Mesenteric fat pad (tissue), 1 donor: ENCODE measurements at places on chromosomes 2 and 18. TPM values are rescaled to one million over a fixed set of nuclear protein-coding genes. Genes with fewer than 3 reads are reported as not detected.

- no peak for DNase-seq
These were observed 80.9 kb downstream of the PTRHD1 start for GRCh38 chr2:24712296-24712695.

PROM2 gene
- 0.39 TPM for total RNA-seq

DNA sequence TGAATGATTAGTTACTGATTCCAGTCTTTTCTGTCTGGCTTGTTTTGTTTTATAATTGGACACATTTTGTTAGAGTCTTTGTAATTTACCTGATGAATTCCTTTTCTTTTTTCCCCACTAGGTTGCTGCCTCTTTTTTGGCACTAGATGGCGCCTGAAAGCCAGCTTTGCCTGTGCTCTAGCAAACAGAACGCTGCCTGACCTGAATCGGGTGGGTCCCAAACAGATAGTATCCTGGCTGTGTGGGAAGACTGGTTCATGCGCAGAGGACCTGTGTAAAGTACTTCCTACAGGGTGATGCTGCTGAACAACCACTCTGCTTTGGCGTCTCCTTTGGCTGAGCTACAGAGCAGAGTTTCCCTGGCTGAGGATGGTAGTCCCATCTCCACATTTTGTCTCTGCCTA lies 288.2 kb downstream of the IKZF2 start:
- no peak for DNase-seq

SIX3 gene
- total RNA-seq: not detected

DNA sequence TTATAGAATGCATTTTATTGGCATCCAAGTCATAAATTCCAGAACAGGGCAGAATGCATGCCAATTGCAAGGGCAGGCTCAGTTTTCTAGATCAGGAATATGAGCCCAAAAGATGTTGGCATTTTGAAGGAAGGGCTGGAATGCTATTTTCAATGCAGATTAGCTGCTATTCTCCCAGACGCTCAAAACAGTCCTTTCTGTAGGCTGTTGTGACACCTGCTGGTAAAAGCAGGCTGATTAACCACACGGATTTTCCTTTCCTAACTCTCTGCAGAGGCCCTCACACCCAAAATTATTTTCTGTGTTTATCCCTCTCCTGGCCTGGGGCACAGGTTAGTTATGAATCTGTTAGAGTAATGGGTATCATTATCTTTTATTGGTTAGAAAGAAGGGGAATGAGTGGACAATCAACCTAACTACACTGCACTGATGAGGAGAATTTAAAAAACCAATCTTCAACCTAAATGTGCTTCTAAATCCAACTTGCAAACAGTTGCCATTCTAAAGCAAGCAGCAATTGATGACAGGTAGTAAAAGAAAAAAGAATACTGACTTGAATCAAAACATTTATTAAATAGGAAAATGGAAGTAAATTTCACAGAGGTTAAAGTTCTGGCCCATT lies 94.0 kb downstream of the PLA2R1 start:
- no peak for DNase-seq
